ENCODE measurements at places on chromosomes 12 and 14.
A peak's percentile ranks its signal among the peaks of the same experiment; 100 is the strongest.

GRCh38 chr12:53103860-53104305 is 597 bp downstream of the SOAT2 start:
- no peak for DNase-seq

- DNase-seq = no peak
These were observed 74.3 kb downstream of the RFLNA start for GRCh38 chr12:124369055-124369826.

DNA sequence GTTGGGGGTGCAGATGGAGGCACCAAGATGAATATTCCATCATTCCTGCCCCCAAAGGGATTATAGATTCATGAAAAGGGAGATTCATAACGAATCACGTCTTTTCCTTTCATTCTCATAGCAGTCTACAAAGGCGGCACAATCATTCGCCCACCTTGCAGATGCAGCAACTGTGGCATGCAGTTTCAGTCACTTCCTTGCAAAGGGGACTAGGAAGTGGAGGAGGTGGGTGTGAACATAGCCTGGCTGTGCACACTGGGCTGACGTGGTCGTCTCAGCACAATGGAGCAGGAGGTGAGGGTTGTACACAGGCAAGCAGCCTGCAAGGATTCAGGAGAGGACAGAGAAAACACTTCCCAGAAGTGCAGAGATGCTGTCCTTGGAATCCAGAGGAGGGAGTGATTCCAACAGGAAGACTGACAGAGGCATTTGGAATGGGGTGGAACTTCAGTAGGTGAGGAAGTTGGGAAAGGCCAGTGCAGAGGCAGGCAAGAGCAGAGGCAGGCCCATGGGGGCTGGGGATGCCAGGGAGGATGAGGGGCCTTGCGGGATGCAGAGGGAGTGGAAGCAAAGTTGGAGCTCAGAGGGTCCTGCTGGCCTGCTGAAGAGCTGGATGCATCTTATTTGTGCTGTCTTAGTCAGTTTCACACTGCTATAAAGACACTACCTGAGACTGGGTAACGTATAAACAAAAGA is 21.9 kb upstream of the PPP2R5C start:
- DNase-seq = no peak

DNA sequence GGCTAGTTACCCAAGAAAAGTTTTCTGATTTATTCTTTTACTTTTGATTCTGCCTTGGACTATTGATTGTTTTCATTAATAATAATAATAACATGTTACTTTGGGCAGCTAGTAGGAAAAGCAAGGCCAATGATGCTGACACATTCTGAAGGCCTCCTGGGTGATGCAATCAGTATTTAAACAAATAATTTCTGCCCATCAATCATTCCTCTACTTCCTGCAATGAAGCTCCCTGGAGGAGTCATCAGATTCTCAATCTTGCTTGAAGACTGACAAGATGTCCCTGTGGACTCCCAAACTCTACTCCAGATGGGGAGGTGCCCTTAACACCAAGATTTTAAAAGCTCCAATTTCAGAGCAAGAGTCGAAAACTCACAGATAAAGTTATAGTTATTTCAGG is at the start of gene SPX:
SPX (plus strand) TSS at position 244 of the 400 bp plus-strand sequence. CDS start 177 bp downstream, outside the sequence.
- DNase-seq = no peak

GRCh38 chr12:111360325-111360930 is 8.5 kb downstream of the PHETA1 start:
- DNase-seq = no peak

- DNase-seq = no peak
These were observed 30.8 kb upstream of the AKAP5 start for GRCh38 chr14:64434528-64434927.

DNA sequence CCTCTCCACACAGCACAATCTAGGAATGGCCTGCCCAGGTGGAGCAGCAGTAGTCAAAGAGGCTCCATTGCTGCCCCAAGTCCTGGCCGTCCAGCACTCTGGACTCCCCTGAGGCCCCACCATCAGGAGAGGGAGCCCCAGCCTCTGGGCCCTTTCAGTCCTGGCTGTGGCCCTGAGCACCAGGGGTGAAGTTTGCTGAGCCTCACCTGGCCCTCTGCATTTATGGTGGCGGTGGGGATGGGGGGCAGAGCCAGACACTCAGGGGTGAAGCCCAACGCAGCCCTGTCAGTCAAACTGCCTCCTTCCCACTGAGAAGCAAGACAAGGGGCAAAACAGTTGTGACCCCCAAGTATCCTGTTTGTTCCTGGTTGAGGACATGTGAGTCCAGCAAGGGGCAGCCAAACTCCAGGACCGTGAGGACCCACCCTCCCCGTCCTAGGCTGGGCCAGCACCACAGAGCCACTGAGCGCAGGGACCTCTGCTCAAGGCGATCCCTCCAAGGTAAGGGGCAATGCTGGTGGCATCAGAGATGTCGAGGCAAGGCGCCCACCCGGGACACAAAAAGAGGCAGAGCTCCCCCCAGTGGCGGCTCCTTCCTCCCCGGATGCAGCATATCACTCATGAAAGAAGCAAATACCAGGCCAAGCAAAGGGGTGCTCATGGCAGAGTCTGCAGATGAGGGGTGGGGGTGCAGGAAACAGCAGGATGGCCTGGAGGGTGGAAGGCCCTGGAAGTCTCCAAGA is 4.8 kb upstream of the AMN start:
- peak; percentile 76 for DNase-seq

Data from activated T-cell treated with anti-CD3 and anti-CD28 coated beads, Interleukin-2, amount 50 U/mL, for 24 hours (primary cell).